WTC11 (cell line): ENCODE measurements at places on chromosomes 5 and 9.

DNA sequence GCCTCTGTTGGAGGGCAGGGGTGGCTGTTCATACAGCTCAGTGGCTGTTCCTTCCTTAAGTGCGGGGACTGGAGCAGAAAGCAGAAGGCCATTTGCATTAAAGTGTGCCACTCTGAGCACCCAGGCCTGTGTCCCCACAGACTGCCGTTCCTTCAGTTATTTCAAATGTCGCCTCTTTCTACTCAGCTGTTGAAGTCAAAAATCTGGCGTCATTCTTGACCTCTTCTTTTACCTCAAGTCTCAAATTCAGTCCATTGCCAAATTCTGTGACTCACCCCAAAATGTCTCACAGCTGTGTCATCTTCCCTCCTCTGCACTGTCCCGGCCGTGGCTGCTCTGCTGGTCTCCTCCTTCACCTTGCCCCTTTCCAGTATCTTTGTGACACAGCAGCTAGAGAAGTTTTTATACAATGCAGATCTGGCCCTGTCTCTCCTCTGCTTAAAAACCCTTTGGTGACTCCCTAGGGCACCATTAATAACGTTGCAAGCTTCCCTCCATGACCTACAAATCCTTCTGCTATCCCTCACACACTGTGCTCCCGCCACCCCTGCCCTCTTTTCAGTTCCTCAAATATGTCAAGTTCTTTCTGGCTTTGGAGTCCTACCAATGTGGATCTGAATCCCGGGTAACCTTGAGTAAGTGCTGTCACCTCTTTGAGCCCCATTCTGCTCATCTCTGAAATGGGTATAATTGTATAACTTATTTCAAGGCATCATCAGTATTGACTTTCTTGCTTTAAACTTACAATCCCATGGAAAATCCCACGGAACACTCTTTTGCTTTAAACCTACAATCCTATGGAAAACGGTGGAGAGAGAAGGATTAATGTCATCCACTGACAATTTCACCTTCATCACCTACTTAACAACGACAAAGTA is 98.3 kb upstream of the BOD1 start:
- DNase-seq: no peak

GRCh38 chr9:28197653-28198052 is 624.4 kb upstream of the C9orf72 start:
- DNase-seq: no peak

- DNase-seq: no peak
Observed at GRCh38 chr5:174319551-174319950, 274.0 kb downstream of the NSG2 start.

DNA sequence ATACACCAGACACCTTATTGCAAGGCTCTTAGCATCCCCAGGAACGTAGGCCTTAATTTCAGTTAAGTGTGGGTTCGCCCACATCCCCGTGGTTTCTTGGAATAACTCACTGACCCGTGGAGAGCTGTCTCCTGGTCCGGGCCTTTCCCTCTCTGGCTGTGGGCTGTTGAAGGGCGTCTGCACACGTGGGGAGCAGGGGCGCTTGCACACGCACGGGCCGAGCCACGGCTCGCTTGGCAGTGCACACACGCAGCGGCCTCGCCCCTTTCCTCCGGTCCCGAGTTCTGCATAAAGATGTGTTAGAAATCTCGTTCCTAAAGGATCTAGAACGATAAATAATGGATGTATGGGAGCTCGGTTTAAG is 141.9 kb downstream of the PBX3 start:
- peak; percentile 16 for DNase-seq

- no peak for DNase-seq
Observed at GRCh38 chr5:163566678-163567077, 61.3 kb downstream of the MAT2B start.
